Activated CD8-positive, alpha-beta T cell treated with anti-CD3 and anti-CD28 coated beads, Interleukin-2, amount 10 ng/mL, durations not matched to agents 7 days and 5 days (primary cell): ENCODE measurements at places on chromosomes 13 and 19.
A peak's percentile ranks its signal among the peaks of the same experiment; 100 is the strongest.

- DNase-seq: no peak
These were observed 93.8 kb upstream of the RAP2A start for GRCh38 chr13:97339988-97340749.

DNA sequence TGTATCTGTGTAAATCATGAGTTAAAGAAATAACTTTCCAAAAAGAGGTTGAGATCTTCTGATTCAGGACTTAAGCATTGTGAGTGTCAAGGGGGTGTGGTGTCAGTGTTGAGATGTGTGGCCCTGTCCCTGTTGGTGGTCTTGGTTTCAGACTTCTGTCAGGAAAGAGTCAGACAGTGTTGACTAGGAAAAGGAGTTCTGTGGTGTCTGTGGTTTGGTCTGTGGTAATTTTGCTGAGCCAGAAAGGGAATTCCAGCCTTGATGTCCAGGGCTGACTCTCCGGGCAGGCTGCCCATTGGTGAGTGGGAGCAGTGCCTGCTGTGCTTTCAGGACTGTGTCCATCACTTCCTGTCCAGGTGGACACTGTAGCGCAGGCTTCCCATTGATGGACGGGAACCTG lies 39.8 kb upstream of the IGFL4 start:
- DNase-seq: no peak

DNA sequence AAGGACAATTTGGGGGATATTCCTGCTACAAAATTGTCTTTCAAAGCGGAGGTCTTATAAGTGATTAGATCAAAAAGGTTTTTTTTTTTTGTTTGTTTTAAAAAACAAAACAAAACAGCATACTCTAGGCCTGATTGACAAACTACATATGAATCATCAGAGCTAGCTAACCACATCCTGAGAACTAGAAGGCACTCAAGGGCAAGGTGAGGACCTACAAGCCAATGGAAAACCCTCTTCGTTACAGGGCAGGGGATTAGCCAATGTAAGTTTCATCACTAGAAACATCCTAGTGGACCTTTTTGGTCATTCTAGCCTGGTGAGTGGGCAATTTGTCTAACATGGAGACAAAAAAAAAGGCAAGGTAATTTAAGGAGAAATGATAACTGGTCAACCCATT lies 428.6 kb downstream of the RFC3 start:
- DNase-seq: no peak

DNA sequence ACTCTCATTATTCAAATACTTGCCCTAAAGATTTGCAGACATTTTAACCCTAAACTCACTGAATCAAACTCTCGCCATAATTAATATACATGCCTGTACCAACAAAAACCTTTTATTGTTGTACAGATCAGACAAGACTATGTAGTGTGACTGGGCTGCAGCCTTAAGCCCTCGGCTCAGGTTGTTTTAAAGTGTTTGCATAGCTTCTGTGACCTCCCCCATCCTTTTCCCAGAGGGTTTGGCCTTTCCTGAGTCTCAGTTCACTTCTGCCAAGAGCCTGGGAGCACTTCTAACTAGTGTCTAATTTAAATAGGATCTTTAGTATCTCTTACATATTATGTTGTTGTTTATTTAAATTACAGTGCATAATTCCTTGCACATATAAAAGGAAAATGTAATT lies 158.2 kb downstream of the HS6ST3 start:
- DNase-seq: no peak

DNA sequence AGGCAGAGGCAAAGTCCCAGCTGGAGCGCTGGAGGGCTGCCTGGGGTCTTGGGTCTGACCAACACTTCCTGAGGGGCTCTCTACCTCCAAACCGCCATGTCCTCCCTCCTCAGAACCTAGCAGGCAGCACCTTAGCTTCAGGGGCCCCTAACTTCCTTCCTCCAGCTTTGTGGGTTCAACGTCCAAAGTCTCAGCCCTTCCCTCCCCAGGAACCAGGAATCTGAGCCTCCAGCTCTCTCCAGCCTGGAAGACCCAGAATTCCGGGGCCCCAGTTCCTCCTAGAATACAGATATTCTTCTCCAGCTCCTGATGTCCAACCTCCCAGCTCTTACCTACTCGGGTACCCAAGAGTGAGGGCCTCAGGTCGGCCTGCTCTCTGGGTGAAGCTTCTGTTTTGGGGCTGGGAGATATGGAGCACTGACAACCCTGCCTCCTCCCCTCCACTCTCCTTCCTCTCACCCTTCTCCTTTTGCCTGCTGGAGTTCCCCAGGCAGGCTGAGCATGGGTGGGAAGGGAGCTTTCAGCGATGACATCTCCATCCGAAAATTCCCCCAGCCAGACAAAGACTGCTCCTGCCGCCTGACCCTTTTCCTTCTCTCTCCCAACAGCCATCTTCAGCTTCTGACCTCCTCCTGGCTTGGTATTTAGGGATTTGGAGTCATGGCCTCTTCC lies 3.5 kb downstream of the TMEM150B start:
- DNase-seq: no peak

DNA sequence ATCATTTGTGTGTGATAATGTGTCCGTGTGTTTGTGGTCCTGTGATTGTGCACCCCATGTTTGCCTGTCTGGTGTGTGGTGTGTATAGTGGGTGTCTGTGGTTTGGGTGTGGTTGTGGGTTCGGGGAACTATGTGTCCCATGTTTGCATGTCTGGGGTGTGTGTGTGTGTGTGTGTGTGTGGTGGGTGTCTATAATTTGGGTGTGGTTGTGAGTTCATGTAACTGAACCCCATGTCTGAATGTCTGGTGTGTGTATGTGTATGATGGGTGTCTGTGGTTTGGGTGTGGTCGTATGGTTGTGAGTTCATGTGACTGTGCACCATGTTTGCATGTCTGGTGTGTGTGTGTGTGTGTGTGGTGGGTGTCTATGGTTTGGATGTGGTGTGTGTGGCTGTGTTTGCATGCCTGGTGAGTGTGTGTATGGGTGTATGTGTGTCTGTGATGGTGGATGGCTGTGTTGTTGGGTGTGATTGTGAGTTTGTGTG lies 11.1 kb upstream of the NFIX start:
- DNase-seq: no peak

- no peak for DNase-seq
These were observed 692.6 kb downstream of the PCDH17 start for GRCh38 chr13:58324161-58324560.

DNA sequence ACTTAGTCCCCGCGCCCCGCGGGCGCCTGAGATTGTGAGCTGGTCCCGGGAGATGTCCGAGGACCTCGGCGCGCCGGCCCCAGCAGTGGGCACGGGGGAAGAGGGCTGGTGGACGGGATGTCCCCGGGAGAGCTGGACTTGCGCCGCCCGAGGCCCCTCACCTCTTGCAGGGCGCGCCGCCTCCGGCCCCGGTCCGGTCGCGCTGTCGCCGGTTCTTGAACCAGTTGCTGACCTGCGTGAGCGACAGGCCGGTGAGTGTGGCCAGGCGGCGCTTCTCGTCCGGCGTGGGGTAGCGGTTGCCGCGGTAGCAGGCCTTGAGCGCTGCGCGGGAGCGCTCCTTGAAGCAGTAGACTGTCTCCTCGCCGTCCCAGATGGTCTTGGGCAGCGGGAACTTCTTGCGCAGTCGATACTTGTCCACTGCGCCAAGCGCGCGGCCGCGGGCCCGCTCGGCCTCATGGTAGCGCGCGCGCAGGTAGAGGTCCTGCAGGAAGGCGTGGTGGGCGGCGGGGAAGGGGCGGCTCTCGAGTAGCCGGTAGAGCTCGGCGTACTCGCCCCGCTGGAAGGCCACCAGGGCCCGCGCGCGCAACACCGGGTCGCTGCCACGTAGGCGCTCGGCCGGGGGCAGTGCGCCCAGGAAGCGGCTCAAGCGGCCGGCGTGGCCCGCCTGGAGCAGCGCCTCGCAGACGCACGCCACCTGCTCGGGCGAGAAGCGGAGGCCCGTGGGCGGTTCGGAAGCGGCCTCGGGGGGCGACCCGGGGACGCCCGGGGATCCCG lies 984 bp downstream of the SIX5 start:
- DNase-seq: no peak

- no peak for DNase-seq
These were observed 23.3 kb upstream of the EMP3 start for GRCh38 chr19:48301886-48302599.

GRCh38 chr13:102877303-102877702 lies 31.5 kb downstream of the ERCC5 start:
- DNase-seq: no peak

GRCh38 chr13:42377640-42378382 lies 105.9 kb downstream of the AKAP11 start:
- DNase-seq: peak; percentile 65

- DNase-seq: no peak
These were observed 1.4 kb downstream of the SERTM1 start for GRCh38 chr13:36675213-36675536.

- DNase-seq: no peak
These were observed 5.3 kb downstream of the CPAMD8 start for GRCh38 chr19:17021328-17021727.

- peak; percentile 81 for DNase-seq
These were observed 477 bp downstream of the CUL4A start for GRCh38 chr13:113209759-113210421.

DNA sequence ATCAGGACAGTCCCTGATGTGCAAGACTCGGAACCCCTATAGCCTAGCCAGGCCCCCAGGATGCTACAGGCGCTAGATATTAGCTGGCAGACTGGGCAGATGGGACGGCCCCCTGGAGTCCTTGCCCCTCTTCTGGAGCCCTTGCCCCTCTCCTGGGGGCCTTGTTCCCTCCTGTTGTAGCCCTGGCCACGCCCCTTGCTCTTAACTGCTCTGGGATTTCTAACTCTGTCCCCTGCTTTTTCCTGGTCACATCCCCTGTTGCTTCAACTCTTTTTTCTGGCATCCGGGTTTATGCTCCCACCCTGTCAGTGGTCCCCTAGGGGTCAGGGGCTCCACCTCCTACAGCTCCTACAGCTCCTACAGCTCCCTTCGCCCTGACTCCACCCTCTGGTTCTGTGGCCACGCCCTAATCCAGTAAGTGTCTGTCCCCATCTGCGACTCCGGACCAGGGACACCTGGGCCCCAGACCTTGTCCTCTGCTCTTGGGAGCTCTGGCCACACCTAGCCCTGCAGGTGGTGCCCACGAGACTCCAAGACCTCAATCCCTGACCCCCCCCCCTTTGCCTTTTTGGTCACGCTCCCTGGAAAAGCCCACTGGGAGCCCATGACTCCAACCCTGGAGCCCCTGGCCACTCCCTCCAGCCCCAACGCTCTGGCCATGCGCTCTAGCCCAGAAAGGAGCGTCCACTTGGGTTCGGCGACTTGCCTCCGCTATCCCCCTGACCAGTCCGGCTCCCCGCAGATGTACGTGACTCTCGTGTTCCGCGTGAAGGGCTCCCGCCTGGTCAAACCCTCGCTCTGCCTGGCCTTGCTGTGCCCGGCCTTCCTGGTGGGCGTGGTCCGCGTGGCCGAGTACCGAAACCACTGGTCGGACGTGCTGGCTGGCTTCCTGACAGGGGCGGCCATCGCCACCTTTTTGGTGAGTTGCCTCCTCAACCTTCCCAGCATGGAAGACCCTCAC lies 6.8 kb downstream of the PLPPR2 start:
- DNase-seq: no peak

GRCh38 chr19:46631481-46631880 lies 4.5 kb downstream of the GNG8 start:
- DNase-seq: no peak

- DNase-seq: no peak
These were observed 4.8 kb downstream of the PIAS4 start for GRCh38 chr19:4012092-4012974.

- peak; percentile 86 for DNase-seq
These were observed 1.0 kb downstream of the REX1BD start for GRCh38 chr19:18589380-18590272.

- DNase-seq: peak; percentile 75
These were observed 702 bp downstream of the PTH2 start for GRCh38 chr19:49422407-49423070.

GRCh38 chr13:45178349-45179162 lies 22.3 kb downstream of the KCTD4 start:
- no peak for DNase-seq

- no peak for DNase-seq
These were observed 54.5 kb downstream of the DNAJC15 start for GRCh38 chr13:43077906-43078305.

DNA sequence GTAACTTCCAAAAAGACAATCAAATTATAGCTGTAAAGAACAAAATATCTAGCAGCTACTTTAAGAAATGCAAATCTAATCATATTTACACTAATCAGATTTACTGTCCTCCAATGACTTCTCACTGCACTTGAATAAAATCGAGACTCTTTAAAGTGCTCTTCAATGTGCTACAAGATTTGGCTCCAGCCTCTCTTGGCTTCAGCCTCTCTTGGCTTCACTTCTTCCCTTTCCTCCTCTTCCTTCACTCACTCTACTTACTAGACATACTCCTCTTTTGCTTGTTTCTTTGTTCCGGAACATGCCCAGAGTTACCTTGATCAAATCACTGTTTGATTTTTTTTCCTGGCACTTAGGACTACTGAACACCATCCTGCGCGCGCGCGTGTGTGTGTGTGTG lies 495.4 kb downstream of the LMO7 start:
- DNase-seq: no peak

- peak; percentile 22 for DNase-seq
These were observed 65.1 kb downstream of the ZNF823 start for GRCh38 chr19:11673608-11674041.

DNA sequence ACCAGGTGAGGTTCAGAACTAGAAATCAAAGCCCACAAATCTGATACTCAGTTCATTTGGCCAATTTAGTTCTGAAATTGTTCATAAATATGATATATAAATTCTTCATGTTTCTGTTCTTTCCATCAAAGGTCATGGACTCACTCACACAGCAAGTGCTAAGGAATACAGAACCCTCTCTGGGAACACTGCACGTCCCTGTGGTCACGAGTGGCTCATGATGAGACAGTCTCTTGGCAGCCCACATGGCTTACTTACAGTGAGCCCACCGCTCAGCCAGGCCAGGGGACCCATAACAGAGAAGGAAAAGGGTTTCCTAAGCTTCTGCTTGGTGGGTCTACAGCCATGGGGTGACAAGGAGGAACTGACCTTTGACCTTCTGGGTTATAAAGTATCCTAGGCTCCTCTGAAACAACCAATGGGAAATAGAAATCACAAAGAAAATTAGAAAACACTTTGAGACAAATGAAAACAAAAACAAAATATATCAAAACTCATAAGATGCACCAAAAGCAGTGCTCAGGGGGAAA lies 67.4 kb downstream of the CDADC1 start:
- no peak for DNase-seq

DNA sequence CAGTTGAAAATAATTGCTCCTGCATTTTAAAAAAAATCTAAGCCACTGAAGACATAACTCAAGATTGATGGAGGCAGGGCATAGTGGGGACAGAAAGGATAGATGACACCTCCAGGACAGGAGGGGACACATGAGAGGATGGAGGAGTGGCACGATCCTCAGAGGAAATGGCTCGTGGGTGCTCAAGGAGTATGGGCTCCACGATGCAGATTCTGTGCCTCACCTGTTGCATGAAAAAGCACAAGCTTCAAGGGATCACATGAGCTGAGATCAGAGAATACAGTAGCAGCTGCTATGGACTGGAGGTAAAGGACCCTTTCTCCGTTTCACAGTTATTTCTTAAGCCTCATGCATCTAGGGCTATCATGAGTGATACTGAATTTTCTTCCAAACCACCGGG lies 69.7 kb upstream of the KL start:
- DNase-seq: no peak

GRCh38 chr19:30605333-30605732 lies 233.1 kb downstream of the ZNF536 start:
- no peak for DNase-seq
